ENCODE measurements at places on chromosomes 7 and 10.

DNA sequence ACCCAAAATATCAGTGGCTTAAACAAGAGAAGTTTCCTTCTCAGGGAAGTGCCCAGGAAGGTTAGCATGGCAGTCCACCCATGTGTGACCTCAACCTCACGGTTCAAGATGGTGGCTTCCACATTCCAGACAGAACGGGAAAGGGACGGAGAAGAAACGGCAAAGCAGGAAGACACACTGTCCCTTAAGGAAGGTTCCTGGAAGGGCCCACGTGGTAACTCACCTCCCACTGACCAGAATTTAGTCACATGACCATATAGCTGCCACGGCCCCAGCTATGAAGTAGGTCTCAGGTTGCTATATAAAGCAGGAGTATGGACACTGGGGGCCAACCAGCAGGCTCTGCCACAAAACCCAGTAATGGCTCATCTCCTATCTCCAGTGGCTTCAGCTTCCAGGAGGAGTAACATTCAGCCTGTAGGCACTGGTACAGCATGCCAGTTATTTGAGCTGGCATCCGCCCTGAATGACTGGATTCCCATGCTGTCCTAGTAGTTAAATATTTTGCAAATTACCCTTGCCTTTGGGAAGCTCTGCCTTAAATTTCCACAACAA lies 278.5 kb upstream of the KLF14 start:
- no peak for DNase-seq

GRCh38 chr7:28329661-28330363 lies 82.5 kb upstream of the CREB5 start:
- DNase-seq: peak; percentile 43

GRCh38 chr7:82816272-82816671 lies 346.4 kb downstream of the PCLO start:
- DNase-seq: no peak

- DNase-seq: no peak
Observed at GRCh38 chr10:61635932-61636331, 26.8 kb upstream of the CABCOCO1 start.

DNA sequence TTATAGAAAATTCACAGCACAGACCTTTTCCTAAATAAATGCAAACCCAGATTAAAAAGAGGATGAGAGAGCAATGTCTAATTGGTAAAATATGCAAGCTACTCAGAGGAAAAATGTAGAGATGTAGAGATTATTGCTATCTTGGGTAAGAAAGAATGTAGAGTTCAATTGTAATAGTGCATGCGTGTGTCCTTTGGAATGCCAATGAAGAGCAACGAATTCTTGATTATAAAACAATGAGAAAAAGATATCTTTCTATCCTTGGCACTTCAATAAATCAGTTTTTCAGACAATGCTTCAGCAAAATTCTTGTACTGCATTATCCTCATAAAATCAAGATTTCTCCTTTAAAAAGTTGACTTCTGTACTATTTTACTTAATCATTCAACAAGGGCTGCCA lies 50.9 kb downstream of the SEMA3D start:
- DNase-seq: no peak

DNA sequence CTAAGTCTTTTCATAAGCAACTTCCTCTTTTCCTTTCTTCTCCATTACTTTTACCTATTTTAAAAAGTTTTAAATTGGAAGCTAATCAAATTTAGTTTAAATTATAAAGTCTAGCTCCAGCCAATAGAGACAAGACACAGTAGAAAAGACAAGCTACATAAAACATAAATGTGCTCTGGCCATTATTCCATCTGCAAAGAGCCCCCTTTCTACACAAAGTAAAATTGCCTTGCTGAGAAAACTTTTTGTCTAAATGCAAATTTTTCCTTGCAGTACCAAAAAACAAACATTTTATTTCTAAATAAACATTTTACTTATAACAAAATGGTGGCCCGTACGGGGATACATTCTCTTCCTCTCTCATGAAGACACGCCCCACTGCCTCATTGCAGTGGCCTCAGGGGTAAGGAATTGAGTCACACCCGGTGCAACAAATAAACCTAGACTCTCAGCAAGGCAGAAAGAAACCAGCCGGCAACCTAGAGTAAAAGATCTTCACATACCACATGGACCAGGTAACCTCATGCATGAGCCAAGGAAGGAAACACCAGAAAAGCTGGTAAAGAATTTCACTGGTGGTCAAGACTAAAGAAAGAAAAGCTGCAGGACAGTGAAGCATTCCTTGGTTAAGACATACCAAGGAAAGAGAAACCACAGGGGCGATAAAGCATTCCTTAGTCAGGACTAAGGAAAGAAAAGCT lies 71.6 kb upstream of the ZNF746 start:
- no peak for DNase-seq

DNA sequence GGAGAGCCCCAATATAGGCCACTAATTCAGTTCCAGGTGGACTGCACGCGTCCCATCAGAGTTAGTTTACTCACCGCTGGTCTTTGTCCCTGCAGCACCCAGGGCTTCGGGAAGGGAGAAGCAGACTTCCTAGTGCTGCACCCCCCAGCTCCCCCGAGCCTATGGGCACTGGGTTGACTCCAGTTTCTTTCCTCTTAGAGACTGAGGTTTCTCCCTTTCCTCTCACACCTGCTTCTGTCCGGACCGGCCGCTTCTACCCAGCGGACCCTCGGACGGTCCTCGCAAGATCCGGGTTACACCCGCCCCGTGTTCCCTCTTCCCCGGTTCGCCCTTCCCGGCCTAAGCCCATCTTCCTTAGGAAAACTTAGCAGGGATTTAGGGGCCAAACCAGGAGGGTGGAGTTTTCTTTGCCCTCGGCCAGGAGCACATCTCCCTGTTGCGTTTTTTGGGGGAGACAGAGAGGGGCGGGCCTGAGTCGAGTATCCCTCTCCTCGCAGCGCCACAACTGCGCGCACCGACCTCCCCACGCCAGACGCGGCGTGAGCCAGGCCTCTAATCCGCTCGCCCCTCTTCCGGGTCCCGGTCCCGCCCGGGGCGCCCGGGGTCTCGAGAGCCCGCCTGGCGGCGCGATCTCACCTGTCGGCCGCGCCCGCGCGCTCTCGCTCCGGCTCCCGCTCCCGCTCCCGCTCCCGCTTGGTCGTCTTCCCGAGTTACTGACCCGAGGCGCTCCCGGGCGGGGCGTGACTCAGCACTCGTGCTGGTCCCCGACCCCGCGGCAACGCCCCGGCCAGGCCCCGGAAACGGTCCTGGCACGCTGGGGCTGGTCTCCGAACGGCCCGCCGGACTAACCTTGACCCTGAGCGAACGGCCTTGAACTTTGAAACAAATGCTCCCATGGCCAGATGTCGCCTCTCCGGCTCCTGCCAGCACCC lies at the start of gene AIFM2:
TSS of gene AIFM2 (minus strand) at position 728 of the 932 bp plus-strand sequence. CDS start 8,741 bp downstream, outside the sequence.
- DNase-seq: peak; percentile 58

GRCh38 chr10:96978621-96979154 lies 146.6 kb downstream of the LCOR start:
- no peak for DNase-seq

DNA sequence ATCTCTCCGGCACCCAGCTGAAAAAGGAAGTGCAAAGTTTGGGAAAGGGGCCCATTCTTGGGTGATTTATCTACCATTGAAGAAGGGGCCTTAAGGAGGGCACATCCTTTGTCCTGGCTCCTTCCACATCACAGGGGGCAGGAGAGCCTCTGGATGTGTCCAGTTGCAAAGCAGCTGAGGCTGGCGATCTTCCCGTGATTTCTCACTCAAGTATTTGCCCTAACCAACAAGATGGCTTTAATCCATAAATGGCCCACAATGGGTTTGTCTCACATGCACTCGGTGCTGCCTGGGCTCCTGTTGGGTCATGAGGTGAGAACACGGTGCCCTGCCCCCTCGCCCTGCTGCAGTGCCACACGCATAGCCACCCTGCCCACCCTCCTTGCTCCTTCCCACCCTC lies 14.2 kb upstream of the FRMPD2 start:
- no peak for DNase-seq

- DNase-seq: no peak
Observed at GRCh38 chr10:132611026-132611910, 73.7 kb downstream of the INPP5A start.

GRCh38 chr7:154837622-154838021 lies 165.3 kb downstream of the PAXIP1 start:
- DNase-seq: no peak

GRCh38 chr7:149881328-149882247 lies 7.8 kb downstream of the ATP6V0E2 start:
- DNase-seq: no peak

GRCh38 chr7:87156709-87157108 lies 4.5 kb downstream of the DMTF1 start:
- no peak for DNase-seq

DNA sequence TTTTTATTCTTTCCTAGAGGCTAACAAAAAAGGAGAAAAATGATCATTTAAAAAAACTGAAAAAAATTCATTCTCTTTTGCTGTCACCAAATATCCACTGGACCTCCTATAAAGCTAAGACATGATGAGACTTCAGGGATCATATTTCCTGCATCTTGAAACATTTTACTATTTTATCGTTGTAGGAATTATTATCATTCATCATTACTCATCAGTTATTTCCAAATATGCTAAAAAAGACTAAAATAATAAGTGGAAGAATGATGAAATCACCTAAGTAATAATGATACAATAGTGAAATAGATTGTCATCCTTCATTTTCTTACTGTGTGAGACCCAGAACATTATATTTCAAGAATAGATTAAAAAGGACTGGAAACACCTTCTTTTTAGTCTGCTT lies 28.3 kb downstream of the TAF3 start:
- no peak for DNase-seq

GRCh38 chr7:37414352-37414983 lies 34.2 kb downstream of the ELMO1 start:
- no peak for DNase-seq

DNA sequence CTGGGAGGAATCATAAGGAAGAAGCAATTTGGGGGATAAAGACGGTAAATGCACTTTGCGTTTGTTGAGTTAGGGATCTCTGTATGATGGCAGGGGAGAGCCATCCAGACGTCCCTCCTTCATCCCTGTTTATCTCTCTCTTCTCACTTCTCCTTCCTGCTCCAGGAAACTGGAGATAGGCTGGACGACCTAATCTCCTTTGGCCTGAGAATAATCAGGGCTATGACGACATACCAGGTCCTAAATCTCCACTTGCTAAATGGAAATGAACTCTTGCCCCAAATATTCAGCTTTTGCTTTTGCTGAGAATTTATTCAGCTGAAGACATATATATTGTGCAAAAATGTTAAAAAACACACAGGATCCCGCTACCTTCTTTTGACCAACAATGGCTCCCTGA lies 182.9 kb upstream of the INHBA start:
- DNase-seq: no peak

DNA sequence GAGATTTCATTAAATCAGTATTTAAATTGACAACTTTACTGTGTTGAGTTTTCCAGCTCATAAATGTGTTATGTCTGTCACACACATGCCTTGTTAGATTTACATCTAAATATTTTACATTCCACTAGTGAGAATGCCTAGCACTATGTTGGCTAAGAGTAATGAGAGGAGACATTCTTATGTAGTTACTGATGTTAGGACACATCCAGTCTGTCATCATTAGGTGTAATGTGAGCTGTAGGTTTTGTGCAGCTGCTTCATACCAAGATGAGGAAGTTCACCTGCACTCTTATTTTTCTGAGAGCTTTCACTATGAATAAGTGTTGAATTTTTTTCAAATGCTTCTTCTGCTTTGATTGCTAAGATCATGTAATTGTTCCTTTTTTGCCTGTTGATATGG lies 218.0 kb upstream of the IGFBP3 start:
- no peak for DNase-seq

GRCh38 chr10:44935966-44936295 lies 23.7 kb upstream of the RASSF4 start:
- no peak for DNase-seq

GRCh38 chr10:96720422-96721206 lies at the start of gene PIK3AP1:
Gene PIK3AP1, minus strand, starts transcription at chr10:96720514. Its CDS starts 120 bp downstream, at chr10:96720394.
- DNase-seq: peak; percentile 55

GRCh38 chr7:43625980-43626379 lies 43.1 kb downstream of the STK17A start:
- no peak for DNase-seq

DNA sequence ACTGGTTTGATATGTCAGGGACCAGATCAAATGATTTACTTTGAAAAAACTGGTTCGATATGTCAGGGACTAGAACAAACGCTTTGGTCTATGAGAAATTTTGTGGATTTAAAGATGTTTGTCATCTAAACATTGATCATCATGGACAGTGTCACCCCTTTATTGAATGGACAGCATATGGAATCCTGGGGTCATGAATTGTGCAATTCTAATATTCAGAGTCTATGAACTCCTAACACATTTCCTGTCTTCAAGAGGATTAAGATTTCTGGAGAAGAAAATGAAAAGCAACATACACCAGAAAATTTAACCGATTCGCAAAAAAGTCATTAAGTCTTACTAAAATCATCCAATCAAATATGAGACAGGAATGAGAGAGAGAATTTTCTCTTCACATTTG lies 106.4 kb upstream of the FAM133B start:
- no peak for DNase-seq

DNA sequence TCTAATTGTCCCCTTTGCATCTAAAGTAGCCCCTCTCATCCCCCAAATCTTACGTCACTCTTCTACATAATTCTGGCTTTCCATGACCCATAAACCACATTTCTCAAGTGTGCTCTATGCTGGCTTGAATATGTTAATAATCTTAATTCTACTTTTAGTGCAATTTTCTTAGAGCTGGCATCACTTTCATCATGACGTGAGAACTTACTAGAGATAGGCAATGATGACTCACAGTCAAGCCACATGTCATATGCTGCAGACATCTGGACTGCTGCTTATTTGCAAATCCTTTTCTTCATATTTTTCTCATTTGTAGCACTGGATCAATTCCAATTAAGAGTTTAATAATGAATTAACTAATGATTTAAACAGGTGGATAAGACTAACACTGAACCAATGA lies 260.7 kb upstream of the PRKCQ start:
- no peak for DNase-seq

DNA sequence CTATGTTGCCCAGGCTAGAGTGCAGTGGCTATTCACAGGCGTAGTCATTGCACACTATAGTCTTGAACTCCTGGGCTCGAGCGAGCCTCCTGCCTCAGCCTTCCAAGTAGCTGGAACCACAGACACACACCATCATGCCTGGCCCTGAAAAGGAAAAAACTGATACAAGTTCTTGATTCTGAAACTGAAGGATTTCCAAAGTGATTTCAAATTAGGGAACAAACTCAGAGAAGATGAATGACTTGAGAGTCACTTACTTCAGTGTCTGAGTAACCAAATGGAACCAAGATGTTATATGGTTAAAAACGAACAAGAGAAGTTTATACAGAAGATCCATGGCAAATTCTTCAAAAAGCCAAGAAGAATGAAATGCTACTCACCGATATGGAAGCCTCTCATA lies 14.4 kb downstream of the CWF19L1 start:
- DNase-seq: no peak

DNA sequence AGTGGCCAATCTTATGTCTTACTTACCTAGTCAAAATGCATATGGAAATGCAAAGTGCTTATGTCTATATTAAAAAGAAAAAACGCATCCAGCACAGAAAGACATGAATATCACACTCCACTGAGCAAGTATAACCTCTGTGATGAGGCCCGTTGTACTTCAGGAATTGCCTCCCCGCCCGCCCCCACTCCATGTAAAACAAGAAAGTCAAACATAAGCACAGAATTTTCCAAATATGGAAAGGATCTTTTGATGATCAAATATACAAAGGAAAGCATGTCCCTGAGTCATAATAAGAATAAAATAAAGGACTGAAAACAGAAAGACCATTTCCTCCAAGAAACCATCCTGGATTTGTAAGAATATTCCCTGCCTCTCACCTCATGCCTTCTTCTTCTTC lies 229.1 kb downstream of the BAMBI start:
- no peak for DNase-seq

GRCh38 chr7:3162289-3162688 lies 118.6 kb upstream of the CARD11 start:
- no peak for DNase-seq
